AG10803 (cell line): ENCODE measurements at places on chromosomes 2 and 18.

- no peak for DNase-seq
Observed at GRCh38 chr2:12221584-12221983, 475.2 kb downstream of the LPIN1 start.

GRCh38 chr2:45339253-45339652 is 271.8 kb downstream of the SRBD1 start:
- no peak for DNase-seq

- DNase-seq: no peak
Observed at GRCh38 chr2:26811261-26811660, 25.4 kb downstream of the CENPA start.

DNA sequence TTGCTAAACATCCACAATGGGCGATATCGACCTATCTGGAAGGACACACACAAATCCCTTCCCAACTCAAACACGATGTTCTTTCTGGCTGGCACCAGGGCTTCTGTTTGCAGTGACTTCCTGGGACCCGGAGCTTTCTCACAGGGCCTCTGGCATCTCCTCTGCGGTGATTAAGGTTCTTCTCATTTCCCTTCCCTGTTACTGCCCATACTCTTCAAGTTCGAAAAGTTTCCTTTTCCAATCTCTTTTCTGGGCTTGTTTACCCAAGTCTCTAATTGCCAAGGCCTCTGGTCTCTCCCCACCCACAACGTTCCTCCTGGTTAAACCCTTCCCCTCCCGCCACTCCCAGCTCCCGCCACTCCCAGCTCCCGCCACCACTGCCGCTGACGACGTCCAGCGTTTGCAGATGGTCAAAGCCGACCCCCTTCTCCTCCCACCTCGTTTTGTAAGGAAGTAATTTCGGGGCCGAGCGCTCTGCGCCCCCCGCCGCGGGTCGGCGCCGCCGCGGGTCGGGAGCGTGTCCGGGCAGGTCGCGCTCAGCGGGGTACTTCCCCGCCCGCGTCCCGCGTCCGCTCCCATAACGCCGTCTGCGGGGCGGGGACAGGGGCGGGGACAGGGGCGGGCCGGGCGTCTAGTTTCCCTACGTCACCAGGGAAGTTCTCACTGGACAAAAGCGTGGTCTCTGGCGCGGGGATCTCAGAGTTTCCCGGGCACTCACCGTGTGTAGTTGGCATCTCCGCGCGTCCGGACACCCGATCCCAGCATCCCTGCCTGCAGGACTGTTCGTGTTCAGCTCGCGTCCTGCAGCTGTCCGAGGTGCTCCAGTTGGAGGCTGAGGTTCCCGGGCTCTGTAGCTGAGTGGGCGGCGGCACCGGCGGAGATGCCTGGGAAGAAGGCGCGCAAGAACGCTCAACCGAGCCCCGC is at the start of gene PMAIP1:
Gene PMAIP1 (plus strand): TSS at position 699 of the 924 bp plus-strand sequence. CDS start 182 bp downstream, at position 881.
- peak; percentile 93 for DNase-seq

DNA sequence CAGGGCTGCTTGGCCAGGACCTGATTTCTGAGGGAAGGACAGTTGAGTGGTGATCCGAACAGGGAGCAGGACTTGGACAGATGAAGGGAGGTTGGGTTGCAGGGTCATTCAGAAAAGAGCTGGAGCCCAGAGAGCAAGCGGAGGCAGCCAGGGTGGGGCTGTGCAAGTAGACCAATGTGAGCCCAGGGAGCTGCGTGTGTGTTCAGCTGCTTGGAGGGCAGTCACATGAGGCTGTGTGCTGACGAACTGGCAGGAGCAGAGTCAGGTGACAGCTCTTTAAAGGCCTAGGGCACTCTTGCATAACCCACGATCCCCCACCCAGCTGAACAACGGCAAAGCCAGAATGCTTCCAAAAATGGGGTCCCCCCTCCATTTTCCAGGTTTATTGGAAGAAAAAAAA is 4.6 kb upstream of the MLPH start:
- peak; percentile 62 for DNase-seq

- DNase-seq: no peak
Observed at GRCh38 chr2:176854062-176854461, 358.5 kb upstream of the HNRNPA3 start.
